ENCODE measurements at places on chromosomes 16 and 17. TPM values are rescaled to one million over a fixed set of nuclear protein-coding genes. Genes with fewer than 3 reads are reported as not detected.

GRCh38 chr17:17386094-17386800 is 83.1 kb downstream of the NT5M start:
- peak; percentile 34 for DNase-seq

The SCARF1 gene
- 34.2 TPM for total RNA-seq

DNA sequence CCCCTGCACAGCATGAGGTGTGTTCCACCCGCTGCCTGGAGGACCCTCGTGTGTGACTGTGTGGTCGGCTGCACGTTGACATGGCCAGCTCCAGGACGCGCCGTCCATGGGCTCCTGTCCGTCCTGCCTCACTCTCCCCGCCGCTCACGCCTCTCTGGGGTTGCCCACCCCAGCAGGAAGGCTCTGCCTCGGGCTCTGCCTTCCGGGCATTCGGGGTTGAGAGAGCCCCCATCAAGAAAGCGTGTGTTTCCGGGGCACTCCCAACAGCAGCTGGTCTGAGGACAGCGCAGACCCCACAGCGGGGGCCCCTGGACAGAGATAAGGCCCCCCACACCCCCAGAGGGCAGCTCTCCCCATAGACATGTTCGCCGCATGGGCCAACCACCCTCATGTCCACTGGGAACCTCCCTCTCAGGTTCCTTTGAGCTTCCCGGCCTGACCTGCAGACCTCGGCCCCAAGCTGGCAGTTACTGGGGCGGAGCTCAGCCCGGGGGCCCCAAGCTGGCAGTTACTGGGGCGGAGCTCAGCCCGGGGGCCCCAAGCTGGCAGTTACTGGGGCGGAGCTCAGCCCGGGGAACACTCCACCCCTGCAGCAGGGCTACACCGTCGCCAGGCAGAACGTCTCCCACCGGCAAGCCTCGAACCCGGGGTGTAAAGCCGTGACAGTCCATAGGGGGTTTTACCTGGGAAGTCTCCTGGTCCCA is 8.4 kb upstream of the PIEZO1 start:
- DNase-seq: no peak

DNA sequence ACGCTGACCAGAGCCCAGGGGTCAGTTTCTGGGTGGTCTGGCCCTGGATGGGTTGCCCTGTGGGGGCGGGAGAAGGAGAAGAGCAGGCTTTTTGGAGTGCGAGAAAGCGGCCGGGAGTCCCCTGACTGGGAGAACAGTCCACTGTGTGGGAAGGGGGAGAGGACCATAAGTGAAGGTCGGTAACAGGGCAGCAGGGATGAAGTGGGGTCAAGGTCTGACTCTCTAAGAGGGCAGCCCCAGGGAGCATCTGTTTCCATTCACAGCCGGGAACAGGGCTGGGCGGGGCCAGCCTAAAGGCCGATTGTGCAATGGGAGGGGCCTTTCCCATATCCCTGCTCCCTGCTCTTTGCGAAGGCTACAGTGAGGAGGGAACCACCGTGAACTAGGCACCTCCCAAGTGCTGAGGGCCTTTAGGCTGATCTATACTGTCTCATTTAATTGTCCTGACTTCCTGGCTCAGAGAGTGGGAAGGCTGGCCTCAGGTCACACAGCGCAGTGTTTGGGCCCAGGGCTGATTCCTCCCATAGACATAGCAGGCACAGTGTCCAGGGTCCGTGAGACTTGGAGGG is 10.4 kb upstream of the WFDC1 start:
- peak; percentile 67 for DNase-seq

The CHTF18 gene
- 16.5 TPM for total RNA-seq

DNA sequence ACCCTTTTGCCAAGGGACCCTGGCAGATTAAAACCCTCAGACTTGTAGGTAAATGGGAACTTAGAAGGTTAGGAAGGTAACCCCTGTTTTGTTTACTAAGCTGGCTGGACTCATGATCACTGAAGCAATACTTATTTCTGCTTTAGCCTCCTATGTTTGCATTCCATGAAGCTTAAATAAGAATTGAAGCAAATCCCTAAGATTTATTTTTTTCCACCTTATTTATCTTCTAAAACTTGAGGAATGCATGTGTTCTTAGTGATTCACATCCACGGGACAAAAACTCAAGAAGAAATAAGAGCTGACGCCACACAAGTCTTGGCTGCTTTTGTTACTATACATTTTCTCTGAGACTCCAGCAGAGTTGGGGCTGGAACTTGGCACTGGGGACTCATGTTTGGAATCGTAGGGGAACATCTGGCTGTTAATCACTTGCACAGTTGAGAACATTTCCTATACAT is 35.5 kb downstream of the CLUAP1 start:
- peak; percentile 18 for DNase-seq

The SOX9 gene
- 4.4 TPM for total RNA-seq

GRCh38 chr17:17400566-17401184 is 76.1 kb upstream of the MED9 start:
- DNase-seq: no peak

DNA sequence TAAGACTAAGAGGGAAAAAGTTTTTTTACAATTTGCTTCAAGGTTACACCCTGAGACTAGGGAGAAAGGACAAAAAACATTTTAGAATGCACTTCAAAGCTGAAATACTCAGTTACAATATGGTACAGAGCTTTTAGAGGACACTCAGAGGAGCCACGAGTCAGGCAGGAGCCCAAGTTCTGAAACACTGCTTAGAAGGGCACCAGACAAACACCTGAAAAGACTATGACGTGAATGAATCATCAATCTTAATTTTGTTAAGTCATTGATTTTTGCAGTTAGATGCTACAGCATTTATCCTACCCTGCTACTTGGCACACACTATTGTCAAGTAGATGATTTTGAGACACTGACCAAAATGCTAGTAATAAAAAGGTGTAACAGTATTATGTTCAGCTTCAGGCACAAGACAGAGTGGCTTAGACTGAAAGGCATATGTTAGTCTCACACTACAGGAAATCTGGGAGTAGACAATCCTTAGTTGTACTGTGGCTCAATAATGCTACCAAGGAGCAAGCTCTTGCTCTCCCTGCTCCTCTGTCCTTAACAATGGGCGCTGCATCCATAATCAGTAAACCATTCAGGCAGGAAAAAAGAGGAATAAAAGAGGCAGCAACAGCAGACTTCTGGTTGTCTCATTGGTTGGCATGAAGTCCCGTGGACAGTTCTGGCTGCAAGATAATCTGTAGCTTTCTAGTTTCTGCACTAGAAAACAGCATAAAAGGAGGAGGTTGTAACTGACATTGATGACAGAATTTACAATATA is 151.8 kb downstream of the ABCA8 start:
- DNase-seq: no peak

The CD7 gene
- total RNA-seq: 2.3 TPM

- DNase-seq: peak; percentile 74
These were observed at the start of gene TNFRSF12A for GRCh38 chr16:3020247-3020603. TSS of gene TNFRSF12A (plus strand) at chr16:3020368. CDS start at chr16:3020398, 30 bp downstream.

- no peak for DNase-seq
These were observed 1.4 kb downstream of the HES7 start for GRCh38 chr17:8122422-8122923.

The FOXN1 gene
- not detected for total RNA-seq

- no peak for DNase-seq
These were observed 97.1 kb upstream of the RPRML start for GRCh38 chr17:47076171-47076570.

DNA sequence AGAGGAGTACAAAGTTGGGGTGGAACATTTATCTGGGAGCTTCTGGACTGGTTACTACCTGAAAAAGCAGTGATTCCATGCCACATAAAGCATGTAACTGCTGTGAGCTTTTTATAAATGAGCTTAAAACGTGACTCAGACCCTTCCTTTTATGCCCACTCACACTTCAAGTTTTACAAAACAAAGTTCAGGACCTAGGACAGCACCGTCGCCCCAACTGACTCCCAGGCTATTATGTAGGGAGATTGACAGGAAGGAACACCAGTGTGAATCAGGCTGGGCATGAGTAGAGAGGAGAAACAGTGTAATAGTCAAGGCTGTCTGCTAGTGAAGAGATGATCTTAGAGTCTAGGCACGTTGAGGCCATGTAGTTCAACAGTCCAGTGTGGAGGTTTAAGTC is 91.6 kb upstream of the DNAH9 start:
- peak; percentile 77 for DNase-seq

The CLEC18A gene
- 1.6 TPM for total RNA-seq

Data from lung (tissue), 17 donors.